ENCODE measurements at places on chromosomes 4 and X. TPM values are rescaled to one million over a fixed set of nuclear protein-coding genes. Genes with fewer than 3 reads are reported as not detected.

GRCh38 chr4:76744241-76744921, 153.6 kb downstream of the SOWAHB start:
- DNase-seq = no peak

- no peak for DNase-seq
Observed at GRCh38 chr4:139903845-139904244, 238.2 kb downstream of the MGST2 start.

DNA sequence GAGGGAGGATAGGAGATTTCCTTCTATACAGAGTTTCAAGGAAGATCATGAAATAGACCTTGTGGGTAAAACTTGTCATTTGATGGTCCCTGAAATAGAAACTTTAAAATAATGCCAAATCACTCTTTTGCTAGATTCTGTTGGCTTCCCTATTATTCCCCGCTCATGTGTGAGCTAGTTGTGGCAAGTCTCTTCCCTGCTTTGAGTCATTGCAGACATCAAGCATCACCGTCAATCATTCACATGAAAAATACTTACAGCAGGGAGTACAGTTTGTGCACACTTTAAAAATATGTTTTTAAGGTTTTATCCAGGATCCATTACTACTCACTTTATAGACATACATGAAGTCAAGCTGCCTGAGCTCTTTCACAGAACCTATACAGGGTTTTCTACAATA, 35.2 kb upstream of the INPP4B start:
- no peak for DNase-seq

GRCh38 chr4:46250997-46251396, 127.1 kb upstream of the GABRG1 start:
- DNase-seq = no peak

DNA sequence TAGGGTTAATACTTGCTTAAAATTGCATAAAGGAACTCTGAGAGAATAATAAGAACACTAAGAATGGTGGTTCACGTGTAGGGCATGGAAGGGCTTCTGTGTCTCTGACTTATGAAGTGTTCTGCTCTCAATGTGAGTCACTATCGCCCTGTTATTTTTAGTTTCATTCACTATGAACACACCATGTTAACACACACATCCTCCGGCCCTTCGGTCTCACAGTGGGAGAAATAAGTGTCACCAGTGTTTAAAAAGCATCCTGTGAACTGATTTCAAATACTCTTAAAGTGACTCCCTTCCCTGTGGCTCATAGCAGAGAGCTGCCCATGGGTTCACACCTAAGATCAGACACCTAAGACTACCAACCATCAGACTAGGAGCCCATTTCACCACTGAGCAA, 33.8 kb upstream of the FGFBP2 start:
- DNase-seq = no peak

DNA sequence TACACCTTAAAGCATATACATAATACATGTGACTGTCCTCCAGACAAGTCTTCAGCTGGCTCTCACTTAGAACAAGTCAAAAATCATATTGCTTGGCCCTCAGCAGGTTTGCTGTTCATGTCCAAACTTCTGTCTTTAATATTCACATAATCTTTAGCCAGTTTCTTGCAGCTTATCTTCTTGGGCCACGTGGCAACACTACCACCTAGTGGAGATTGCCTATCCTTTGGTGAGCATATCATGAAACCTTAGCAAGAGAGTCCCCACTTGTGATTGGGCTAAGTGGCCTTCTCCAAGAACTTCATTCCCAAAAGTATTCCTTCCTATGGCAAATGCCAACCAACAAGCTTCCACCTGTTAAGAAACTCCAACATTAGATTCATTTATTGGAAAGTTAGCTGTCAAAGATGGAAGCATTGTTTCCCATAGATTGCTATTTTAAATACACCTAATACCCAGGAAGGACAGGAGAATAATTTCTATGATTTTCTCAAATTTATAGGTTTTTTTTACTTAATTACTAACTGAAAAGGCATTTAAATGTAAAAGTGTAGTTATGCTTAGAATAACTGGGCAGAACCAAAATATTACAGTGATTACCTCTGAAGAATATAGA, 231.9 kb upstream of the INTU start:
- peak; percentile 75 for DNase-seq

DNA sequence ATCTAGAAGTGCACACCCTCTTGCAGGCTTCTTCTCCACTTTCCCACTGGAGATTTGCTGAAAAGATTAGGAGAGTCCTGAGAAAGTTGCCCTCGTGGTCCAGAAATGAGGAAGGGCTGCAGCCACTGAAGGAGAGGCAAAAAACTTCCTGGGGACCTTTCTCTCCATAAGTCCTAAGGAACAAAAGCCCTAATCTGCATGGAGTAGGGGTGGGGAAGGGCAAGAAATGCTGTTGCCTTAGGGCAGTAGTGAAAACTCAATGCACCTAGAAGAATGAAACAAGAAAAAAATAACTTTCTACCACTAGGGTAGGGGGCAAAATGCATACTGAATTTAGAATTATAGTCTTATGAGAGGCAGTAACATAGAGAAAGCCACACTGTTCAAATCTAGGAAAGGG, 1408.8 kb downstream of the PCDH19 start:
- no peak for DNase-seq

- no peak for DNase-seq
Observed at GRCh38 chrX:6460893-6461490, 73.9 kb downstream of the VCX3A start.

GRCh38 chrX:27565992-27566391, 24.2 kb upstream of the DCAF8L2 start:
- no peak for DNase-seq

GRCh38 chrX:116204932-116205331, 34.4 kb downstream of the AGTR2 start:
- peak; percentile 50 for DNase-seq

DNA sequence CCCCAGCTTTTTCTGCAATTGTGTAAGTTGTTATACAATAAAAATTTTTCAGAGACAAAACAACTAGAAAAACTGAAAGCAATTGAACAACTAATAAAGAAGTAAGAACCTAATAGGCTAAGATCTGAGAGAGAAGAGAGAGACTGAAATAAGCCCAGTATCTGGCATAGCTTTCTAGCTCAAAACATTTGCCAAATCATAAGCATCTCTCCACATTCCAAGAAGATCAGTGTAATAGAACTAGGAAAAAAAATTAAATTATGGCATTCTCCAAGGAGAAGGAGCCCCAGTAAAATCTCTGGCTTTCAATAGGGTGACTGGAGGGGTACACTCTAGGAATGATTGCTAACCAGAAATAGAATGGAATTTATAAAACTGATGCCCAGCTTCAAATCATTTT, 19.0 kb upstream of the PPP3CA start:
- no peak for DNase-seq

The ZFYVE28 gene
- 2.0 TPM for total RNA-seq

The MSX1 gene
- total RNA-seq = 0.03 TPM

The DCHS2 gene
- total RNA-seq = not detected

The XAGE1A gene
- total RNA-seq = not detected

The SAP30 gene
- total RNA-seq = 21.7 TPM

The ABCD1 gene
- total RNA-seq = 31.6 TPM
